ENCODE measurements at places on chromosomes 16 and 17.

DNA sequence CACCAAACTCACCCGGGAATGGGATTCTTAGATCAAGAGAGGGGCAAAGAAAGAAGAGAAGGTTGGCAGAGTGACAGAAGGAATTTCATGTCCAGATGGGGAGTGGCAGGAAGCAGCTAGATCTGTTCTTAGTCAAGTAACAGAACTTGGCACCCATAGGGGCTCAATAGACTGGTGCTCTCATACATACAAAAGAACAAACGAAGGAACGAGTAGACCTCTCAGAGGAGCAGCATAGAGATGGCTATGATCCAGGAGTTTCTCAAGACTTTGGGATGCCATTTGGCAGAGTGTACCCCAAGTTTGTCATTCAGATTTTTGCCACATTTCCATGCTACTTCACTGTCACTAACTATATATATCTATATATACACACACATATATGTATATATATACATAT lies 47.9 kb downstream of the GINS3 start:
- DNase-seq, result no peak

DNA sequence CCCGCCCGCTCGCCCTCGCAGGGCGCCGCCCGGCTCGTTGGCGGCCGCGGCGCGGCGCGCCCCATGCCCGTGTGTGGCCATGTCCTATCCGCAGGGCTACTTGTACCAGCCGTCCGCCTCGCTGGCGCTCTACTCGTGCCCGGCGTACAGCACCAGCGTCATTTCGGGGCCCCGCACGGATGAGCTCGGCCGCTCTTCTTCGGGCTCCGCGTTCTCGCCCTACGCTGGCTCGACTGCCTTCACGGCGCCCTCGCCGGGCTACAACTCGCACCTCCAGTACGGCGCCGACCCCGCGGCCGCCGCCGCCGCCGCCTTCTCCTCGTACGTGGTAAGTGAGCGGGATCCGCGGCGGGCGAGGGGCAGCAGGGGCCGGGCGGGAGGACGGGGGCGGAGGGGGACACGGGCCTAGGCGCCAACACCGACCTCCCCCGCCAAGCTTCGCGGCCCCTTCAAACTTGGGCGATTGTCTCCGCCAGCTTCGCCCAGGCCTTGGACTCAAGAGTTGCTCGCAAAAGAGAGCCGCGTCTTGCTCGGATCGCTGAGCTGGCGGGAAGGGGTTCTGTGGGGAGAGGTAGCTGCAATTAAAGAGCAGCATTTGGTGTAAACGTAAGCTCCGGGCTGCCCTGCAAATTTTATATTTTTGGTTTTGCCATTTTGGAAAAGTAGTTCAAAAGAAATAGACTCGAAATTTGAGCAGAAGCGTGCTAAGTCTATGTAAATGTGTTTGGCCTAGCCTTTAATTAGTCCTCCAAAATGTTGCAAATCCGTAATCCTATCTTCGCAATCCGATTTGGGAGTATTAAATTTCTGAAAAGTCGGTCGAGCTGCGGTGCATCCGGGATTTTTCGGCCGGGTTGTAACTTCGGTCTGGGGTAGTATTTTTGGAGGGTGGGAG lies 702 bp downstream of the IRX5 start:
- no peak for DNase-seq

DNA sequence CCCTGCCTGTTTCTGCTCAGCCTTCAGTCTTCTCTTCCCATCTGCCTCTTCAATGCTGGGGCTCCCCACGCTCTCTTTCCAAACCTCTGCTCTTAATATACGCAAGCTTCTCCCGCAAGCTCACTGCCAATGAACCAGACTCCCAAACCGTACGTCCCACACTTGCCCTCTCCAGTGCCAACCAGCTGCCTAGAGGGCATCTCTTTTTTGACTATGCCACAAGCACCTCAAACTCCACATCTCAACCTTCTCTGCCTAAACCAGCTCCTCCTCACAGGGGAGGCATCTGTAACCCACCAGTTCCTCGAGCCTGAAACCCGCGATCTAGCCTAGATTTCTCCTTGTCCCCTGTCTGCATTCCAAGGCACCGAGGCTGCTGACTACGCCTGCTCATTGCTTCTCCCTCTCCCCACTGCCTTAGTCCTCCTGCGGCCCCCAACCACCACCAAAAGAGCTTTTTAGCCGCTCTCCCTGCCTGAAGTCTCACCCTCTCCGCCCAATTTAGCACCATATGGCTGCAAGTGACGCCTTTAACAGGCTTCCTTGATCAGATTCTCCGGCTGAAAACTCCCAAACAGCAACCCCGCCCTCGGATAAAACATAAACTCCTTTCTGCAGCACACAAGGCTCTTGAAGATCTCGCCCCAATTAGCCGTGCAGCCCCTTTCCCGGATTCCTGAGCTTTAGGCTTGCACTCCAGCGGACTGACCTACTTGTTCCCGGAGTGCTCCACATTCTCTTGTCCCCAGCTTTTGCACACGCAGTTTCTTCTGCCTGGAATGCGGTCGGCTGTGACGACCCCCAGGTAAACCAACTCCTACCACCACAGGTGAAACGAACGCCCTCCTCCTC lies 1.5 kb downstream of the GGA2 start:
- DNase-seq, result no peak

DNA sequence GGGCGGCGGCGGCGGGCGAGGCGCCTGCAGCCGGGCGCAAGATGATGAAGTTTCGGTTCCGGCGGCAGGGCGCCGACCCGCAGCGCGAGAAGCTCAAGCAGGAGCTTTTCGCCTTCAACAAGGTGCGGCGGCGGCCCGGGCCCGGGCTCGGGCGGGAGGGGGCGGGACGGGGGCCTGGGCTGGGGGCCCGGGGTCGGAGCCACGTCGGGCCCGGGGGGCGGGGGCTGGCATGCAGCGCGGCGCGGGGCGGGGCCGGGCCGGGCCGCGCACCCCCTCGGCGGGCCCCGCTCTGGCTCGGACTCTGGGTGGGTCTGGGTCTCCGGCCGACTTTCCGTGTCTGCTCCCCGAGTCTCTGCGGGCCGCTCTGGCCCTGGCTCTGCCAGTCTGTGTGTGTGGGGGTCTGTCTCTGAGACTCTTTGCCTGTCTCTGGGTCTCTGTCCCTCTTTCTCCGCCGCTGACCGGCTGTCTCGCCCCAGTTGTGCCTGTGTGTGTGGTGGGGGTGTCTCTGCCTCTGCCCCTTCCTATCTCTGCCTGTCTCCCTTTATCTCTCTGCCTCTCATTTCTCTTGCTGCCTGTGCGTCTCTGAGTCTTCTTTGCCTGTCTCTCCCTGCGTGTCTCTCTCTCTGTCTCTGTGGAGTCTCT lies 328 bp downstream of the LLGL1 start:
- DNase-seq, result no peak

Data from KG1 (cell line).